Hematopoietic multipotent progenitor cell treated with erythropoietin and hydrocortisone succinate and interleukin-3 and kit ligand, for 4 days (in vitro differentiated cells): ENCODE measurements at places on chromosomes 1 and 21.

DNA sequence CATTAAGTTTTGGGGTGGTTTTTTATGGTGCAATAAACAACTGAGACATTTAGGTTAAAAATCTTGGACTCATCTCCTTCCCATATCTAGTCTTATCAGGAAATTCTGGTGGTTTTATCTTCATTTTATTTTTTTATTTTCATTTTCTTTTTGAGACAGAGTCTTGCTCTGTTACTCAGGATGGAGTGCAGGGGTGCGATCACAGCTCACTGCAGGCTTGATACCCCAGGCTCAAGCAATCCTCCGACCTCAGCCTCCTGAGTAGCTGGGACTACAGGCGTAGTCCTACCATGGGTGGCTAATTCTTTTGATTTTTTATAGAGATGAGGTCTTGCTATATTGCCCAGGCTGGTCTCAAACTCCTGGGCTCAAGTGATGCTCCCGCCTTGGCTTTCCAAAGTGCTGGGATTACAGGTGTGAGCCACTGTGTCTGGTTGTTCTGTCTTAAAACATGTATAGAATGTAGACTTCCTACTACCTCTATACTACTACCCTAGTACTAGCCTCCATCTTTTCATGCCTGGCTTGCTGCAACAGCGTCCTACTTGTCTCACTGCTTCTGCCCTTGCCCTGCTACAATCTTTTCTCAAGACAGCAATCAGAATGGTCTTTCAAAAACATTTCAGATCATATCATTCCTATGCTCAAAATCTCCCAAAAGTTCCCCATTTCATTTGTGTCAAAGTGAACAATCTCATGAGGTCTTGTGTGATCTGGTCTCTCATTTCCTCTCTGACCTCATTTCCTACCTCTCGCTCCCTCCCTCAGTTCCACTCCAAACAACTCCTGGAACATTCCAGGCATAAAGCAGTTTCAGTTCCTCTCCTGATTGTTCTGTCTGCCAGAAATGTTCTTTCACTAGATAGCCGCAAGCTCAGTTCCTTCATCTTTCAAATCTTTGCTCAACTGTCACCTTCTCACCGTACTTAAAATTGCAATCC, 5.9 kb upstream of the FCGR2A start:
- DNase-seq, result no peak

GRCh38 chr1:24393892-24394291, 19.7 kb downstream of the STPG1 start:
- DNase-seq, result no peak

GRCh38 chr1:241688940-241689368, 36.9 kb downstream of the WDR64 start:
- no peak for DNase-seq

- peak; percentile 44 for DNase-seq
Observed at GRCh38 chr1:115677182-115677555, 35.4 kb downstream of the VANGL1 start.

GRCh38 chr1:78184460-78185072, 138.8 kb downstream of the GIPC2 start:
- DNase-seq, result no peak

GRCh38 chr1:19534281-19534680, 48.9 kb upstream of the CAPZB start:
- DNase-seq, result peak; percentile 13

DNA sequence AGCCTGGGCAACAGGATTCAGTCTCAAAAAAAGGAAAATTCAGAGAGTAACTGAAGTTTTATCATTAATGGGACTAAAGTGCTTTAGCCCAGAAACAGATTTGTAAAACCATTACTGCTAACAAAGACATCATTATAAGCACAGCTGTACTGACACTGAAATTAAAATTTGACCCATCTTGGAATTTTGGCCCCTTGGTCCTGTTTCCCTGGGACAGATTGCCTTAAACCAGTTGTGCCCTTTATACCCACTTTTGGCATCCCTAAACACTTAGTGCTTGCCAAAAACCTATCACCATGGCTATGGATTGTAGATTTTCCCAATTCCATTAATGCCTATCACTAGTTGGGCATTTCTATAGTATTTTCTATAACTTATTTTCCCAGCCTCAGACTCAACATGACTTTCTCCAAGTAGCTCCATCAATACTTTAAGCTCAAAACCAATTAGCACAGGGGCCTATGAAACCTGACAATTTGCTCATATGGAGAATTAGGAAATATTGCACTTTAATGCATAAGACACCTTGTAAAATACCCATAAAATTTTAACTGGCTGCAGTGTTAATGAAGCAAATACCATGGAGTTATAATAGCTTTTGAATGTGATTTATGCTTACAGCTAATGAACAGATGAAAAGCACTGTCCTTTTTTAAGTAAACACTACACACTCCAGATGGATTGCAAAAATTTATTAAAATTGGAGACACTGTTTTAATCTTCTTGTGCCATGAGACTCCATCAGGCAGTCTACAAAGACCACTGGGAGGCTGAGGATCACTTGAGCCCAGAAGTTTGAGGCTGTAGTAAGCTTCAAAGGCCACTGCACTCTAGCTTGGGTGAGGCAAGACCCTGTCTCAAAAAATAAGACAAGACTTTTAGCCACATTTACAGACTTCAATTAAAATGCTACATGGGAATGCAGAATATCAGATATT, 4.3 kb downstream of the GAS5 start:
- DNase-seq, result peak; percentile 23

- no peak for DNase-seq
Observed at GRCh38 chr1:43418858-43419257, 29.2 kb downstream of the SZT2 start.

- DNase-seq, result no peak
Observed at GRCh38 chr1:238955934-238956333, 430.4 kb upstream of the CHRM3 start.
